Fibroblast of villous mesenchyme (primary cell): ENCODE measurements at places on chromosomes 6 and 20. TPM values are rescaled to one million over a fixed set of nuclear protein-coding genes. Genes with fewer than 3 reads are reported as not detected.
A peak's percentile ranks its signal among the peaks of the same experiment; 100 is the strongest.

DNA sequence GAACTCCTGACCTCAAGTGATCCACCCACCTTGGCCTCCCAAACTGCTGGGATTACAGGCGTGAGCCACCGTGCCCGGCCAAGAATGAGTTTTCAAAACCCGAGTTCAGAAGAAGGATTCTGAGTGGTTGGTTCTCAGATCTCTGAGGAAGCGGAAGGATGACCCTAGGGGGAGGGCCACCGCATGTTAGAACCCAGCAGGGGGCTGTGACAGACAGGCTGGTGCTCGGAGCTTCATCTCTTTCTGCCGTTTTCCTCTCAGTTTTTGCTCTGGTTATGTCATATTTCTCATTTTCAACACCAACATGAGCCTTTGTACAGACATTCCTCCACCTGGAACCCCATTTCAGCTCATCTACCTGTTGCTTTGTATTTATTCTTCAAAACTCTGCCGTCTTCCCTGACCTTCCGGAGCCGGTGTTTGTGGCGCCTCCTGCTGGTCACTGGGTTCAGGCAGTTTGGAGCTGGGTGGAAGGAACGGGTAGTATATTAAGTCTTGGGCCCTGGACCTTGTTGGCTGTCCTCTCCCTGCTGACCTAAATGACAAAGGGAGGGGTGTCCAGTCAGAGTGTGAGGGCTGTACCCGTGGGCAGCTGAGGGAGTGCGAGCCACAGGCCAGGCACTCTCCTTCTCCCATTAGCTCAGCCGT, at the start of gene DEFB123:
DEFB123 (plus strand) TSS at position 621 of the 648 bp plus-strand sequence. CDS start 67 bp downstream, outside the sequence.
- no peak for DNase-seq

GRCh38 chr6:132412656-132413498, 11.6 kb upstream of the MOXD1 start:
- no peak for DNase-seq

TFAP2D gene
- not detected in 2 replicates for total RNA-seq

GRCh38 chr20:47770935-47771334, 14.3 kb downstream of the SULF2 start:
- DNase-seq: no peak

DNA sequence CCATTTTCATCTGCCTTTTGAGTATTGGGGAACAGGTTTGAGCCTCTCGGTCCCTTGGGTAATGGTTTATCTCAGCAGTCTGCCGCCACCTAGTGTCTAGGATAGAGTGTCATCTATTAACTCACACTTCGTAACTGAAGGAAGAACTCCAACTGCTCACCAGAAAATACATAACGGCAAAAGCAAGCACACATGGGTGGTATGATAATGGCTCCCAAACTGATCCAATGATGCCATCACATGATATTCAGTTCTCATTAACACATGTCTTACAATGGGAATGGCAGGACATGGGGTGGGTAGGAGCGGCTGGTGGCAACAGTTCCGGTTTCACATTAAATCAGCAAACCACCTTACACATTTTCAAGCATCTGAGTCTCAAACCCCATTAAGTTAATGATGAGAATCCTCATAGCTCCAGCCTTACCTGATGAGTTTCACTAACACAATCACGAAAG, 110.7 kb upstream of the PHACTR1 start:
- DNase-seq: peak; percentile 71

DNA sequence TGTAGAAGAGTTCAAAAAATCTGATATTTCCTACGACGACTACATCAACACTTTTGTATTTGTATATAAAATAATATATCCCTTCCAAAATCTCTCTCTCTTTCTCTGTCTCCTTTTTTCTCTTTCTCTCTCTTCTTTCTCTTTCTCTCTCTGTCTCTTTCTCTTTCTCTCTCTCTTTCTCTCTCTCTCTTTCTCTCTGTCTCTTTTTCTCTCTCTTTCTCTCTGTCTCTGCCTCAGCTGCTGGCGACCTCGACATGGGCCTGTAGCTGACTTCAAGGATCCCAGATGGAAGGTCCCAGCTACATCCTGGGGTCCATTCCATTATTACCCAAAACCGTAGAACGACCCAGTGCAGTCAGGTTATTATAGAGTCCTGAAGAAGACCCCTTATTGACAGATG, 90.0 kb downstream of the CD24 start:
- DNase-seq: no peak

GRCh38 chr20:34410336-34410735, 47.3 kb downstream of the ITCH start:
- peak; percentile 29 for DNase-seq

DNA sequence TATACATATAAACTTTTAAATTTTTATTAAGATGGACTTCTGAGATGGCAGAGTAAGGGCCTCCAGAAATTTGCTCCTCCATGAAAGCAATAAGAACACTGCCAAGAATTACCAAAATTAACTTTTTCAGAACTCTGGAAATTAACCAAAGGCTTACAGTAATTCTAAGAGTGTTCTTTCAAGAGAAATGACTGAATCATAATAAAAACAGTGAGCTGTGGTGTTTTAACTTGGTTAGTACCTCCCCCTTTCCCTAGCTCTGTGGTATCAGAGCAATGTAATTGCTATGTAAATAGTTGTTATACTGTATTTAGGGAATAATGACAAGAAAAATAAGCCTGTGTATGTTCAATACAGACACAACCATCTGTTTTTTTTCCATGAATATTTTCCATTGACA, 19.0 kb downstream of the HECA start:
- peak; percentile 53 for DNase-seq

GRCh38 chr20:42790111-42790510, 399.6 kb downstream of the PTPRT start:
- no peak for DNase-seq

DNA sequence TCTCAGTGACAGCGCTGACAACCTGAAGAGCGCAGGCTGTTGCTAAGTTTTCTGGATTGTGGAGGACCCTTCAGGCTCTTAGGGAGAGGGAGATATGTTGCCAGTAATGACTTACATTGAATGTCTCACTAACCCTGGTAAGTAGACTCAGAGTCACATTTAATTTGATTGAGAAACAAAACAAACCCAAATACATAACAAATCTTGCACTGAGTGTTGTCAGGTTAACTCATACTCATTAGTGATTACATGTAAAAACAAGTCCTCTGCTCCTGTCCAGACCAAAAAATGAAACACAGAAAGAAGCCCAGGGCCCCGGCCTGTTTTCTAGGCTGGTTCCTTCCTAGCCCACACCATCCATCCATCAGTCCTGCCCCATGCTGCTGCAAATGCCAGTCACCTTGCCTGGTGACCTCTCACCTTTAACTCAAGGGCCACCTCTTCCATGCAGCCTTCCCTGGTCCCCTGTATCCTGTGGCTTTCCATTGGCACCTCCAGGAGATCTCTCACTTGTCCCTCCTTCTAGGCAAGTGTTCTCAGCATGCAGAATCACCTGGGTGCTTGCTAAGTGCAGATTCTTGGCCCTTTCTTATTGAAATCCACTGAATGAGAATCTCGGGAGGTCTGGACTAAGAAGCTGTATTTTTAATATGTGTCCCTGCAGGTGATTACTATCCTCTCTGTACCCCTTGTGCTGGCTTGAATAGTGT, 34.7 kb upstream of the ERVFRD-1 start:
- DNase-seq: no peak

DNA sequence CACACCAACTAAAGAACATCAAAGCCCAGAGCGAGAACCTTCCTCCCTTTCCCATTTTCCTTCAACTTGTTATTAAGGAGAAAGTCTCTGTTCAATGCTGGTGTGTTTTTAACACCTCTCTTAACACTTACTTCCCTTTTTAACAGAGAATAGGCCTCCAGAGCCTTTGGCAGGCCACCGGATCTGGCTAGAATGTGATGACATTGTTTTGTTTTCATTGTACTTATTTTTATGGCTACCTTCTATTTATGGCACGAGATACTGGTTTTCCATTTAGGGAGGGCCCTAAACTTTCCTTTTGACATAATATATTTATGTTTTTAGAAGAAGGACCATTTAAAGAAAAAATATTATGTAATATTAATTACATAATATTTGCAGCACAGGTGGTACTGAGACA, 21.6 kb downstream of the TCF15 start:
- DNase-seq: no peak

GRCh38 chr6:89400912-89401399, 11.1 kb downstream of the RRAGD start:
- no peak for DNase-seq

DNA sequence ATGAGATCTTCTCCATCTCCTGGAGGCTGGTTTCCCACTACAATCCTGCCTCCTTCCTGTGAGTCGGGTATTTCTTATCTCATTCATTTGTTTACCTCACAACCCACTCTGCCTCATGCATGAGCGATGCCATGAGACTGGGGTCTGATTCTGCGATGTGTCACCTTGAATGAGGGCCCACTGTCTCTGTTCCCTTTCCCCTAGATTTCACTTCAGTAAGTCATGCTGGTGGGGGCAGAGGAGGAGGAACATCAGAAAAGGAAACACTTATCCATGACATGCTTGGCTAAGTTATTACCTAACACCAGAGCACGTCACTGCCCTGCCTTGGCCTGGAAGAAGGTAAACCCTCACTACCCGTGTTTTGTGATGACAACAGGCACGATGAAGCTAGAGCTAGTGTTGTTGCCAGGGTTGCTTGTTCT, 337.4 kb upstream of the PRDM1 start:
- DNase-seq: peak; percentile 28

DNA sequence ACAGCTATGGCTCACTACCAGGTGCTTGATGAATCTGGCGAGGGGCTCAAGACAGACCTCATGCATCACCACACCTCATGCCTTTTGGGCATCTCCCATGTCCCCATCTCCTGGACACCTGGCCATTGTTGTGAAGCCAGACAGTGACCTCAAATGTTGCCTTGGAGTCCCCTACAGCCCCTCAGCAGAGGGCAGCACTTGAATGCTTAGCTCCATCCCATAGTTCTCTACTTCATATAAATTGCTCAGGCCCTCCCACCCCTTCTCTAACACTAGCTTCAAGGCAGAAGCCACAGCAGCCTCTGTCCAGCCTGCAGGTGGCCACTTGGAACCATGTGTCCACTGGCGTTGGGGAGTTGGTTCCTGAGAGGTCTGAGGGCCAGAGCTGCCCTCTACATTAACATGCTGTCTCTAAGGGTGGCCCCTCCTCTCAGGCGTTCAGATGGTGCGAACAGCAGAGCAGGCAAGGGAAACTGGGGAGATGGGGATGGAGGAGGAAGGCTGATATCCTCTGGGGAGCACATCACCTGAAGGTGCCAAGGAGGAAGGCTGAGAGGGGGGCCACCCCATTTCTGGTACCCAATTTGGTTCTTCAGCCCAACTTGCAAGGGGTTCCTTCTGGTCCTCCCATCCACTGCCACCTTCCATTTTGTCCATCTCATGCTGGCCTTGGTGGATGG, 31.3 kb downstream of the MOCS1 start:
- no peak for DNase-seq

DNA sequence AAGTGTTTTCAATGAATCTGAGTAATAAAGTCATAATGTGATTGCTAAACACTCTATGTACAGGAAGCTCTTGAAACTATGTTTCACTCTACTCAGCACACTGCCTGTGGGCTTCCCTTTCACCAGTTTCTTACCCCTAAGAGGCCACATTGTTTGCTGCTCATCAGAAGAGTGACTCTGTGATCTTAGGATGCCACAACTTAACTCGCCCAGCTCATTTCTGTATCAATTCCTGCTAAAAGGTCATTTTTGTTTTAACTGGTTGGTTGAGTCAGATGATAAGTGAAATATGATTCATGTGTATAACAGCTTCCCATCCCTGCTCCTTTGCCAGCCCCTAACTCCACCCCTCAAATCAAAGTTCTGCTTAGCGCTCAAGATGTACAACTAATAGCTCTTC, 9.8 kb upstream of the NDUFAF4 start:
- no peak for DNase-seq

GRCh38 chr6:111563581-111563980, 42.1 kb downstream of the TRAF3IP2 start:
- DNase-seq: no peak

GRCh38 chr6:41346441-41346840, 11.0 kb downstream of the NCR2 start:
- no peak for DNase-seq
